ENCODE measurements at places on chromosomes 2 and 18.

DNA sequence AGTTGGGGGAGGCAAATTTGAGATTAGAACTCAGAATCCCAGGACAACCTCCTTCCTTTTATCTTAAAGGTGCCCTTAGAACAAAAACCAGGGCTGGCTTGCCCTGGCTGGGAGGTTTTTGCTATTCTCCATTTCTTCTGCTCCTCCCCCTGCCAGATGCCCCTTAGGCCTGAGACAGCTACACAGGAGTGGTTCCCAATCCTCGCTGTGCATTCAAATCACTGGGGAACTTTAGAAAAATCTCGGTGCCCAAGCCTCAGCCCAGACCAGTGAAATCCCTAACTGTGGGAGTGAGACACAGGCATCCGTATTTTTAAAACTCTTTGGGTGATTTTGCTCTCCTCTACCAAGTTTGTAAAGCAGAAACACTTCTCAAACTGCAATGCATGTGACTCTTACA, 38.8 kb downstream of the LBH start:
- DNase-seq = no peak

- no peak for DNase-seq
Measured at GRCh38 chr2:122851972-122852531, 1096.6 kb downstream of the TSN start.

- peak; percentile 42 for DNase-seq
Measured at GRCh38 chr18:11937874-11938478, 29.9 kb upstream of the MPPE1 start.

DNA sequence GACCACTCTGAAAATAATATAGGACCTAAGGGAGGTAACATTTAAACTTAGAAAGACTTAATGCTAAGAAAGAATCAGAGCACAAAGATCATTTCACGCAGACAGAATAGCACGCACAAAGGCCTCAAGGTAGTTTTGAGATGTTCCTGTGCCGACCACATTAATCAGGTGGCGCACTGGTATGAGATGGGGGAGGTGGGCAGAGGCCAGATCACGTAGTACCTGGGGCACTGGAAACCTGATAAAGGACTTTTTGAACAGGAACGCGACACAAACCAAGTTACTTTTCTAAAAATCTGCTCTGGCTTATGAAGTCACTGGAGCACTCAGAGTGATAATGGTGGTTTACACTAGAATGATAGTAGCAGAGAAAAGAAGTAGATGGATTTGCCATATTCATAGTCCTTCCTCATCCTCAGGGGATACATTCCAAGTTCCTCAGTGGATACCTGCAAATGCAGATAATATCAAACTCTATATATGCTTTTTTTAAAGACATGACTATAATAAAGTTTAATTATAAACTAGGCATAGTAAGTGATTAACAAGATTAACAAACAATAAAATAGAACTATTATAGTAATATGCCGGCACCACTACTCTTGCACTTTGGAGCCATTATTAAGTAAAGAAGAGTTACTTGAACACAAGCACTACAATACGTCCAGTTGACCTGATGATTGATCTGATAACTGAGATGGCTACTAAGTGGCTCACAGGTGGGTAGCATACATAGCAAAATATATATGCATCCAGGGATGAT, 42.6 kb upstream of the CDCA7 start:
- no peak for DNase-seq

DNA sequence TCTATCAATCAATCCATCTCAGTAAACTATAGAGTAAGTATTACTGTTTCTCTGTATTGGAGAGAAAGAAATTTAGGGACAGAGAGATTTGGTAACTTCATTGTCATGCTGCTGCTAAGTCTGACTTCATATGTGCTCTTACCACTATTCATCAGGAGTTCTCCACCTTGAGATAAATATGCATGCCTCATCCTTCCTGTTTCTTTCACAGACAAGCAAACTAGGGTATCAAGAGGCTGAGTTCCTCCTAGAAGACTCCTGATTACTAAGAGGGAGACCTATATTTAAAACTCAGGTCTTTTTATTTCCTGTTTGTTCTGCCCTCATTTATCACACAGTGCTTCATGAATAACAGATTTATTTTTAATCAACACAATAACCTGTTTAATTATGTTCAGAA, 34.1 kb downstream of the RIT2 start:
- no peak for DNase-seq

All from fibroblast of gingiva (primary cell).